ENCODE measurements at places on chromosomes 4 and X.

GRCh38 chr4:31065086-31065485 is 344.9 kb downstream of the PCDH7 start:
- no peak for DNase-seq

DNA sequence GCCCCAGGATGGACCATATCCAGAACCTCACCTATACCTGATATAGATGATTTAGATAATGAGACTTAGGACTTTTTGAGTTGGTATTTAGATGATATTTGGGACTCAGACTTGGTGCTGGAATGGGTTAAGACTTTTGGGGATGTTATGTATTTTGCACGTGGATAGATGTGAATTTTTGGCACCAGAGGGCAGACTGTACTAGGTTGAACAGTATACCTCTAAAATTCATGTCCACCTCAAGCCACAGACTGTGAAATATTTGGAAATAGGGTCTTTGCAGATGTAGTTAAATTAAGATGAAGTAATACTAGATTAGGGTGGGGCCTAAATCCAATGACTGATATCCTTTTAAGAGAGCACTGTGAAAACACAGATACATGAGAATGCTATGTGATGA is 15.6 kb downstream of the RBM41 start:
- DNase-seq = no peak

DNA sequence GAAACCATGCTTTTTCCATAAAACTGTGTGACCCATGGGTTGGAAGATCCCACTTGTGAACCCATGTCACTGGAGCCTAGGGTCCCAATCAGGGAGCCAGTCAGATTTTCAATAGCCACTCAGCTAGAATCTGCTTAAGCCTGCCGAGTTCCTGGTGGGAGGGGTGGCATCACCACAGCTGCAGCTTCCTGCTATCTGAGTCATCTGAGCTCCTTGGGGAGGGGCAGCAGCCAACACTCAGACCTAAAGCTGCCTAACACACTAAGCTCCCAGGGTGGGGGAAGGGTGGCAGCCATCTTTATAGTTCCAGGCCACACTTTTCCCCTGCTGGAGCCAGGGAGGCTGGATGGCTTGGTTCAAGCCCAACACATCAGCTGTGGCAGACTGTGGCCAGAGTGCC is 350.1 kb downstream of the C4orf33 start:
- DNase-seq = no peak

GRCh38 chrX:17559728-17560379 is 177.4 kb upstream of the SCML1 start:
- DNase-seq = no peak

DNA sequence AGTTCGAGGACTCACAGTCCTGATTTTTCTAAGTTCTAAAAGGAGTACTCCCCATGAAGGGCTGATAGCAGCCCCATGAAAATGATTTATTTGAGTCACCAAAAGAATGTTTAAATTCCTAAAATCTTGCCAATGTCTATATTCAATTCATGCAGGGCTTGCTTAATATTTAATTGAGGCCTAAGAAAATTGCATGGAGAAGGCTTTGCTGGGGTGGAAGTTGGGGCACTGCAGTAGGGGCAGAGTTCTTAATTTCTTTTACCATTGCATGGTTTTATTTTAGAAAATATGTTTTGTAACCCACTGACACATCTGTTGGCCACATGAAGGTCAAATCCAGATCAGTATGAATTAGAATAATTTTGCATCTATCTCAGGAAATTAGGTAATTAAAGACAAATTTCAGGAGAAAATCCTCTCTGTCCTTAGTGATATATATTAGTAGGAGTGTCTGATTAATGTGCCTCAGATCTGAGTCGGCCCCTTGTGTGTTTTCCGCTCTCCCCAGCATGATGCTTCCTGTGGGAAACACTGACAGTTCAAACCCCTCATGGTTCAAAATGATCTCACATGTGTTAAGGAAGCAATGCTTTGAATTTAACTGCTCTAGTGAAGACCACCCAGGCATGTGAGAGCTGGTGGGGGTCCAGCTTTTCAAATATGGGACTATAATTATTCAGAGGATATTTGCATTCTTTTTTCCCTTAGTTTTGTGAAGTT is 54.0 kb upstream of the EGFL6 start:
- DNase-seq = no peak

DNA sequence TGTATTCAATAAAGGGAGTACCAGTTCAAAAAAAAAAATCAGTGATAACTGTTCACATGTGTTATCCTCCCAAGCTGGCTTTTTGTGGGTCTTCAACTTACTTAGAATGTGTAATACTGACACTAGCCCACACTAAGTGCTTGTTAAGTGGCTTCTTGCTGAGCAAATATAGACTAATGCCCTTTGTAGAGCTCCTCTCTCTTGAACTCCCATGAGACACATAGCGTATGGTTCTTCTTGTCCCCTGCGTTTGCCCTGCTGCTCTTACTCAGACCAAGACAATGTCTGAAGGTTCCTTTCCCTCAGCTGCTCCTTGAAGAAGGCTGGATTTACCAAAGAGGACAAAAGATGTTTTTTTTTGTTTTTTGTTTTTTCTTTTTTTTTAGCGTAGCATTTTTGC is 110.9 kb downstream of the FRAS1 start:
- DNase-seq = no peak

- no peak for DNase-seq
Observed at GRCh38 chrX:50705042-50705441, 109.0 kb downstream of the SHROOM4 start.

DNA sequence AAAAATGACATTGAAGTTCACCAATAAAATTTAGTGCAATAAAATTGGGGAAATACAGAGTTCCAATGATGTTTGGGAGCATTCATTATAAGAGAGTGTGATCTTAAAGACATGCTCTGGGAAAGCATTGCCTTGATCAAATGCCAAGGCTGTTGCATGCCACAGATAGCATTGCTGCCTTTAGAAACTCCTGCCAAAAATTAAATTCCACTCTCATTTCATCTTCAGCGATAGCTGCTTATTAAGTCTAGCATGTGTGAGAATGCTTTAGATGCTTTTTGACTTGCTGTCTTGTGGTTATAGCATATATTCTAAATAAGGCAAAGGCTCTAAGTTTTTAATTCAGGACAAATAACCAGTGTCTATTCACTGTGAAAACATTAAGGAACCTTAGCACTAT is 49.3 kb downstream of the NPNT start:
- no peak for DNase-seq

- peak; percentile 23 for DNase-seq
Observed at GRCh38 chr4:153318696-153319320, 25.7 kb upstream of the MND1 start.

GRCh38 chr4:147050356-147050765 is 104.7 kb upstream of the TTC29 start:
- no peak for DNase-seq

GRCh38 chr4:30718021-30718542 is 2.1 kb upstream of the PCDH7 start:
- no peak for DNase-seq

- DNase-seq = no peak
Observed at GRCh38 chr4:162274354-162274753, 110.6 kb upstream of the FSTL5 start.

DNA sequence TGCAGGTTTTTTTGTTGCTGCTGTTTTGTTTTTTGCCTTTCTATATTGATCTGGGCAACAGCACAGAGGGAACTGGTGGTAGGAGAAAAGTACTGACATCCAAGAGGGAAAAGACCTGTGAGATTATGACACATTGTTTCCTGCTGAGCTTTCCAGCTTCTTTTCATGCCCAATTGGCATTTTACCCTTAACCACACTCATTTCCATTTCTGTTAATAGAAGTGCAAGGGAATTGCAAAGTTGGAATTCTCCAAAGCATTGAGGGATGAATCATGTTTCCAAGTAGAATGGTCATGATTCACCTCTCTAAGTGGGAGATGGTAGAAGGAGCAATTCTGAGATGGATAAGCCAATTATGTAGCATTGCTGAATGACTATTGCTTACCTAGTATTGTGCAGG is 161.5 kb downstream of the PPARGC1A start:
- DNase-seq = no peak

GRCh38 chr4:141158219-141158618 is 24.9 kb upstream of the RNF150 start:
- peak; percentile 22 for DNase-seq

GRCh38 chr4:112343330-112344080 is 46.3 kb downstream of the ALPK1 start:
- peak; percentile 50 for DNase-seq

- no peak for DNase-seq
Observed at GRCh38 chr4:156295676-156296195, 342.1 kb upstream of the CTSO start.

GRCh38 chr4:12579172-12579571 is 905.0 kb downstream of the RAB28 start:
- DNase-seq = no peak

GRCh38 chr4:109977854-109978501 is 65.3 kb downstream of the EGF start:
- DNase-seq = peak; percentile 22

- DNase-seq = no peak
Observed at GRCh38 chr4:11404431-11404830, 24.3 kb downstream of the HS3ST1 start.

GRCh38 chr4:108742451-108743420 is 20.1 kb downstream of the ETNPPL start:
- DNase-seq = no peak

GRCh38 chr4:185729391-185729804 is 82.6 kb downstream of the SORBS2 start:
- no peak for DNase-seq

DNA sequence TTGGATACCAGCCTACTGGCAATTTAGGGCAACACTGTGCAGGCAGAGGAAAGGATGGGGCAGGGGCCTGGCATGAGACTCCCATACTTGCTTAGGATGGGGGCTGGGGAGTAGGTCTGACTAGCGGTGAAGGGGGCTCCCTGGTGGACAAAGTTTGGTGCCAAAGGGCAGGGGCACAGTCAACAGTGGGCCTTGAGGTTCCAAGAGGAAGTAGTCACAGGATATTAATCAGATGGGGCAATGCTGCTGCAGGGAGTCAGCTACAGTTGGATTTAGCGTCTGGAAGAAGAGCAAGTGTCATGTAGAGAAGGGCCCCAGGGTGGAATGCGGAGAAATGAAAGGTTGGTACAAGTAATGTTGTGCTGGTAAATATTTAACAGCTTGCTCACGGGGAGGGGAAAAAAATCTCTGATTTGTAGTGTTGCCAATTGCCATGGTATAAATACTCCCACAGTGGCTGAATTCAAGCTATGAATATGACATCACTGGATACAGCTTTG is 139.4 kb downstream of the PJA1 start:
- no peak for DNase-seq

GRCh38 chr4:15145709-15146108 is 143.4 kb downstream of the CPEB2 start:
- peak; percentile 61 for DNase-seq

DNA sequence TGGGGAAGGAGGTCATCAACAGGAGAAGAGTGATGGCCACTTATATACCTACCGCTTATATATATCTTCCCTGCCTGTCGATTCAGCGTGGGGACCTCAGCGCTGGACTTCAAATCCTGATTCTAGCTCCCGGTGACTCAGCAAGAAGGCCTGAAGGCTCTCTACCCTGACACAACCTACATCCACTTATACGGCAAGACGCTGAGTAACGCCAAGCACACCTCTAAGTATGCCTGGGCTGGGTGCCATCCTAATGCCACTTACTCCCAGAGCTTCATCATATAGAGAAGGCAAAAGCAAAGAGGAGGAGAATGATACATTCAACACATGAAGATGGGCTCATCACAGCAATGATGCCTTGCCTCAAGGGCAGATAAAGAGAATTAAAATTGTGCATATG is 198.3 kb downstream of the CHIC2 start:
- no peak for DNase-seq

DNA sequence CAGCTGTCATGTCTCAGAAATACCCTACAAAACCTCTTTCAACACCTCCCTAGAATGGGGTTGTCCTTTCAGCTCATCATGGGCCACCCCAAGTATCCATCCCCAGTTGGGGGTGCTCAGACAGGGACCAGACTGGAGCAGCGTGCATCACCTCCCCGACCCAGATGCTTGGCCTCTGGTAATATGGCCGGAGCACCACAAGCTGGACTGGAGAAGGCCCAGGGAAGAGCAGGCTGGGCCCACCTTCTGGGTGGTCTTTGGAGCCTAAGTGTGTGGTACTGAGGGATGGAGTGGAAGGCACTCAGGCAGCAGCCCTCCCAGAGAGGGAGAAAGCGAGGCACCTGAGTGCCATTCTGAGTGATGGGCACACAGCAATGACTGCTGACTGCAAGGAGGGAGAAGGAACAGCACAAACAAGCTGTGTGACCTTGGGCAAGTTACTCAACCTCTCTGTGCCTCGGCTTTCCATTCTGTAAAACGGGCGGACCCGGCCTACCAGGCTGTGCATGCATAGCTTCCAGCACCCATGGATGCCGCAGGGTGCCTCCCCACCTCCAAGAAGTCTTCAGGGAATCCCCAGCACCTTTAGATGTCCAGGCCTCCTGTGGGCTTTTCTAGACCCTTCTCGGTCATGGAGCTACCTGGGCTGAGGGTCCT is 228.2 kb downstream of the AFAP1 start:
- no peak for DNase-seq

GRCh38 chr4:128289523-128290158 is 2.0 kb upstream of the PGRMC2 start:
- DNase-seq = no peak

- DNase-seq = peak; percentile 63
Observed at GRCh38 chr4:158778712-158779111, 9.9 kb downstream of the FNIP2 start.

- DNase-seq = no peak
Observed at GRCh38 chrX:105754286-105754964, 67.9 kb upstream of the NRK start.

- DNase-seq = no peak
Observed at GRCh38 chr4:113783701-113784100, 22.2 kb upstream of the CAMK2D start.

- DNase-seq = peak; percentile 63
Observed at GRCh38 chr4:129323658-129324057, 227.7 kb downstream of the C4orf33 start.

DNA sequence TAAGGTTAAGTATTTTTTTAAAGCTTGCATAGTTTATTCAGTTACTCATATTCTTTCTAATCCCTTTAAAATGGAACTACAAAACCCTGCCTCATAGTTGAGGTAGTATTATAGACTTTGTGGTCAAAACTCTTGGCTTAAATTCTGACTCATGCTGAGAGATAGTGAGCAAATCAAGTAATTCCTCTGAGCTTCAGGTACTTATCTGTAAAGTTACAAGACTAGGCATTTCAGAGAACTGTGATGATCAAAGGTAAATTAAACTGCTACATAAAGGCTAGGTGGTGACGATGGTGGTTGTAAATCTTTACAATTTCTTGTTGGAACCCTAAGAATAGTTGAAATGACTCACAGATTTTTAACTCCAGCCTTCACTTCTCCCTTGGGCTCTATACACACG is 3.2 kb upstream of the CLOCK start:
- DNase-seq = no peak

DNA sequence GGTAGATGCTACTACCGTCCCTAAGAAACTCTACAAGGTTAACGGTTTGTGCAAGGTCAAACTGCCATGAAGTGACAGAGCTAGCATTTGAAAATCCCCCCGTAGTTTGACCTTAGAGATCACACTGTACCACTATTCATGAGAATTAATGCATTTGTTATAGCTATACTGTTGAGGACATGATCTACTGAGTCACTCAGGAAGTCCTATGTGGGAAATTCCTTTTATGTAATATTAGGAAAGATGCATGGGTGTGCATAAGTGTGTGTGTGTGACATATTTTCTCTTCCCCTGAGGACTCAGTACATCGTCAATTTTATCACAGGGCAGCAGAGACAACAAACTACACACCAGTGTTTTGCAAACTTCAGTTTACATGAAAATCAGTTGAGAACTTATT is 141.1 kb downstream of the FBXW7 start:
- no peak for DNase-seq

GRCh38 chrX:105872941-105873340 is 50.6 kb downstream of the NRK start:
- DNase-seq = no peak

- no peak for DNase-seq
Observed at GRCh38 chrX:118502161-118502789, 6.7 kb downstream of the DOCK11 start.
